ENCODE measurements at places on chromosomes 11 and 22. TPM values are rescaled to one million over a fixed set of nuclear protein-coding genes. Genes with fewer than 3 reads are reported as not detected.

DGCR2 gene
- polyA plus RNA-seq: 71.5 TPM

ESAM gene
- polyA plus RNA-seq: 55.2 TPM

DNA sequence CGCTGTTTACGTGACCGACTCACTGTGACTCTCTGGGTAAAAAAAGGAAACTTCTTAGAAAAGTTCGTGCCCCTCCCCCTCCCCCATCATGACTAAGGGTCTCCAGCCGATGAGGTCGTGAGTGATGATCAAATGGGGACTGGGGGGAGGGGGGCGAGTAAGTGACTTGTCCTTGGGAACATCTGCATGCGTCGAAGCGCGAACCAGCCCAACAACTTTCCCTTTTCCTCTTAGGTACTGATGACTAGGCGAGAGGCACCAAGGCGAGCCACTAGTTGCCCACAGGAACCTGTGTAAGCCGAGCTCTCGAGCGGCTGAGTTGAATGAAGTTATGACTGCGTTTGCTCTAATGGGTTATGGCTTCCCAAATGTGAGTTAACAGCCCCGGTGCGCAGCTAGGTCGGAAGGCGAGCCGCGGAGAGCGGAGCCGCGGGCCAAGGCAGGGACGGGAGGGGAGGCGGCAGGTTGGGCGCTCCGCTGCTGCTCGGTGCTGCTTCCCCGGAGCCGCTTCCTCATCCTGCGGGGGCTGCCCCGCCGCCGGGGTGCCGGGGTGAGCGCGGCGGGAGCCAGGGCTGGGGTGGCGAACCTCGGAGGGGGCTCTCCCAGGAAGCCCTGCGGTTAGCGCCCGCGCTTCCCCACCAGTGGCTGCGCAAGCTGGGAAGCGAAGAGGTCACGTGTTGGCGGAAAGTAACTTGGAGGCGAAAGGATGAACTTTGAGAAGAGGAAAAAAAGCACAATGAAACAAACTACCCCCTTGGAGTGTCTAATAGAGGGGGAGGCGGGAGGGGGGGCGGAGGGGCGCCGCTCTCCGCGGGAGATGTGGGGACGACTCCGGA is 22.1 kb upstream of the BDNF start:
- DNase-seq: no peak

DNA sequence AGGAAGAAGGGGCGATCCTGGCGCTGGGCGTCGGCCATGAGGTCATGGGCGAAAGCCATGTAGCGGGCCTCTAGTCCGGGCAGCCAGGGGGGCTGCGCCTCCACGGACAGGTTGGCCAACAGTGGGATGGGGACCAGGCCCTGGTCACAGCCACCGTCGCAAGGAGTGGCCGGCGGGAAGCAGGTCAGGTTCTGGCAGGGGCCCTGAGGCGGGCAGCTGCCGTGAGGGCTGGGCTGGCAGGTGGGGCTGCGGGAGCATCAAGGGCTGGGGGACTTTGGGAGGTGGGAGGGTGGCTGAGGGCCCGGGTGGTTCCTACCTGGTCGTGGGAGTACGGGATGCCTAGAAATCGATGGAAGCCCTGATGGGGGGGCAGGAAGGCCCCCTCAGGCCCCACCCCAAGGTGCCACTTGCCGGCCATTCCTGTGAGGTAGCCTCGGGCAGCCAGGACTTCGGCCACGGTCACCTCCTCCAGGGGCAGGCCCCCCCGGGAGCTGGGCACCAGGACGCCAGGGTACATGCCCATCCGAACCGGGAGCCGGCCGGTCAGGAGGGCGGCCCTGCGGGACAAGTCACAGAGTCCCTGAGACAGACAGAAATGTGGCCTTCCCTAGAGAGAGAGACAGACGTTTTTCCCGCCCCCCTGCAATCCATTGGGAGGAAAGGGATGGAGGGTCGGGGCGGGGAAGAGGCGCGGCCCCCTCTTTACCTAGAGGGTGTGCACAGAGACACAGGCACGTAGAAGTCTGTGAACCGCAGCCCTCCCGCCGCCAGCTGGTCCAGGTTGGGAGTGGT is 906 bp downstream of the ARSA start:
- no peak for DNase-seq

DNA sequence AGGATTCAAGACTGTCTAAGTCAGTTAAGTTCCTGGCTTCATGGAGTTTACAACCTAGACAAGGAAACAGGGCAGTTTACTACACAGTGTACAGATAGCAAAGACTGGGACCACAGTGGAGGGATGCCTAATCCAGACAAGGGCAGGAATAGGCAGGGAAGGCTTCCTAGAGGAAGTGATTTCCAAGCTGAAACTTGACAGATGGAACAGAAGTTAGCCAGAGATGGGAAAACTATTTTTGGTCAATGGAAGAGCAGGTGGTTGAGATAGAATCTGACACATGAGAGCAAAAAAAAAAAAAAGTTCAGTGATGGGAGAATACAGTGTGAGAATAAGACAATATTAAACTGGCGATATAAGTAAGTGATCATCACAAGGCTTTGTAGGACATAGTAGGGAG is 1.3 kb downstream of the COA4 start:
- DNase-seq: no peak

GRCh38 chr11:20113149-20113438 is 47.2 kb downstream of the DBX1 start:
- DNase-seq: no peak
